ENCODE measurements at places on chromosomes 2 and 18.

GRCh38 chr18:3129053-3129864 lies 90.5 kb downstream of the MYOM1 start:
- DNase-seq: peak; percentile 63

DNA sequence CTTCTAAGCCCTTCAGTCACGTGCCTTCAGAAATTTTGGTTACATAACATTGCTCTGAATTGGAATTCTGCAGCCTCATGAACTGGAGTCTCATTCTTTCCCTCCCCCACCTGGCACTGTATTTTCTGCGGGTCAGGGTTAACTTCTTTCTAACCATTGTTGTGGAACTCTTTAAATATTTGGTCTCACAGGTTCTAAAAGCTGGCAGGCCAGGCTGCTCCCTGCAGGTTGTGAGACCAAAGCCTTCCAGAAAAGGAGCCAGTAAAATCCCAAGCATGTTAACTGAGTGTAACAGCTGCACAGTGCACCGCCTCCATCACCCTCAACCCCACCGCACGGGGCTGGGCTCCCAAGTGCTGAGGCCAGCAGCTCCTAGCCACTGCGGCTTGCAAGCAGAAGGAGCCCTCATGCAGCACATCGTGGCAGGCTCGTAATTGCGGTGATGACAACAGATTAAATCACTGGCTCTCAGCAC lies 174.1 kb upstream of the ALPP start:
- no peak for DNase-seq

DNA sequence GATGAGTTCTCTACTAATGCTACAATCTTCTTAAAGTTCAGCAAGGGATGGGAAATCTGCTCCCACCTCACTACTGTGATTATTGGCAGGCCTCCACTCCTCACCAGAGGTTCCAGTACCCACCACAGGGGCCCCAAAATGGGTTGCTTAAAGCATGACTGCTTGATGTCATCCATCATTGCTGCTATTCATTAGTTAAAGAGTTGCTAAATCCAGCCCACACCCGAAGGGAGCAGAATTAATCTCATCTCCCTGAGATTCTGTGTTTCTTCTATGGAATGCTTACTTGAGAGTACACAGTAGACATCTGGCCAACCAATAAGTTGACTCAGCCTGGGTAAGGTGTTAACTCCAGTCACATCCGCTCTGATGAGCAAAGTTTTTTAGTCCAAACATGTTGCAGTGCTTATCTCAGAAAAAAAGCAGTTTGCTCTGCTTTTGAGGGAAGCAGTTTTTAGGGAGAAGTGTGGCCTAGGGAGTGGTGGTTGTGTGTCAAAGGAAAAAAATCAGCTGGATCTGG lies 690.2 kb upstream of the POU3F3 start:
- no peak for DNase-seq

- DNase-seq: no peak
Observed at GRCh38 chr2:148764815-148765214, 110.2 kb upstream of the KIF5C start.

DNA sequence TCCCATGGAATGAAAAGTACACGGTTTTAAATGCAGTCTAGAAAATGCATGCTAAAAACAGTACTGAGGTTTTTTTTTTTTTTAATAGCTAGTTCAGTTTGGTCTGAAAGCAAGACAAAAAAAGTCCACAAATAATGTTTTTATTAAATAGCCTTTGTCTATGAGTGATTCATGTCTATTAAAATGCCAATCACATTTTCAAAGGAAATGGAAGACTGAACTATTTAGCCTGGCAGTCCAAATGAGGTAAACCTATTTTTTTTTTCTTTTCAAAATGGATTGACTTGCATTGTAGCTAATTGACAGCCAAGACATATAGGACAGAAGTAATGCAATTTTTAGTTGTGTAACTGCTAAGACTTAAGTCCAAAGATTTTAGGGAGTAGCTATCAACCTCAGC lies 90.3 kb downstream of the LRP1B start:
- DNase-seq: no peak

DNA sequence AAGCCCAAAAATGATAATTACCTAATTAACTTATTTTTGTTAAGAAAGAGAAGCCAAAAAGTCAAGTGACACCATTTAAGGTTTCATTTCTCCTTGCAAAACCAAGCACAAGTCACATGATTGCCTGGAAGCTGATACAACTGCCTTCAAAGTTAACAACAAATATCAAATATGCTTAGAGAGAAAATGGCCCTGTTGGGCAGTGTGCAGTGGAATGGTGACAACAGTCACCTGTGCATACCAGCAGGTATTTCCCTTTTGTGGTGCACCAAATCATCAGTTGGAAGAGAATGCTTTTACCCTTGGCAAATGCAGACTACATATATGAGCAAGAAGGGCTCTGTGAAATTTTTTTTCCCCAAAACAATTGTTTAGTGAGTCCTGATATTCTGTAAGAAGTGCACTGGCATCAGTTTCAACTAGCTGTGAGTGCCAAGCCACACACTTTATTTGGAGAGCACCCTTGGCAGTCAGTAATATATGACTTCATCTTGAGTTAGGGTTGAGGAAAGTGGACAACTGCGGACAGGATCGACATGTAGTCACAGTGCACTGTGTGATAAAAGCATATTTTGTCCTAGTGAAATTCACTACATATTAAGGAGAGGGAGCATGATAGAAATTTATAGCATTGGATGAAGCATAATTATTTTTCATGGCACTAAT lies 74.9 kb upstream of the DOCK10 start:
- no peak for DNase-seq

GRCh38 chr2:140862181-140862580 lies 1268.6 kb downstream of the LRP1B start:
- DNase-seq: no peak

- no peak for DNase-seq
Observed at GRCh38 chr18:12851716-12852115, 32.3 kb downstream of the PTPN2 start.

- DNase-seq: no peak
Observed at GRCh38 chr18:49212819-49213218, 247.6 kb downstream of the DYM start.

GRCh38 chr2:28354920-28355520 lies 37.6 kb upstream of the FOSL2 start:
- DNase-seq: no peak

DNA sequence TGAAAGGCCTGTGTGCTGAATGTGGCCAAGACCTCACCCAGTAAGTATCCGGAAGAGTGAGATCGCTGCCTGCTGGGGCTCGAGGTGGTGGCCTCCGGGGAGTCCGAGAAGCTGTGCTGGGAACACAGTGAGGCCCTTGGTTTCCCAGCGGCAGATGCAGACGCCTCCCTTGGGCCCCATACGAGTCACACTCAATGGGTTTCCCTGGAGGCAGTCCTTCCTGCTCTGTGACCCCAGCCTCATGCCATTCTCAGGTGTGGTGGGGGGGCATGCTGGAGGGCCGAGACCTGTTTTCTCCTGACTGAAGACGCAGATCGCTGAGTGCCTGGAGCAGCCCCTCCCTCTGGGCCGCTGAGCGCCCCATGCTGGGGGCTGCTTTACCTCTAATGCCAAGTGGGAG lies 15.7 kb downstream of the CTDP1 start:
- no peak for DNase-seq

GRCh38 chr2:45545943-45546342 lies 65.1 kb downstream of the SRBD1 start:
- no peak for DNase-seq

DNA sequence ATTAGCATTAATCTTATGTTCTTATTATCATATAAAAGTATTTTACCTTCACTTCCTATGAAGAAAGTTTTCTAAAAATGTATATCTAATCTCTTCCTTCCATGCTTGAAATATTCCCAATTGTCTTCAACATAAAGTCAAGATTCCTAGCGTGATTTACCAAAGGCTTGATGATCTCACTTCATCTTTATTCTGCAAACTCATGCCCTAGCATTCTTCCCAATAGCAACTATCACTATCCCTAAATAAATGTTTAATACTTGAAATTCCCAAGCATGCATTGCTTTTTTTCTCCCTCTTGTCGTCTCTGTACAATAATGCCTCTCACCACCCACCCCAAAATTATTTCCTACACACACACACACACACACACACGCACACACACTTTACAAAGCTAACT lies 125.8 kb downstream of the VWC2L start:
- DNase-seq: no peak

- no peak for DNase-seq
Observed at GRCh38 chr18:23498117-23498516, 5.2 kb upstream of the RMC1 start.

- DNase-seq: no peak
Observed at GRCh38 chr2:156800065-156800653, 364.0 kb downstream of the GPD2 start.

- no peak for DNase-seq
Observed at GRCh38 chr2:42562474-42563144, 5.8 kb upstream of the MTA3 start.

- DNase-seq: no peak
Observed at GRCh38 chr2:179592167-179592936, 269.1 kb downstream of the ZNF385B start.

DNA sequence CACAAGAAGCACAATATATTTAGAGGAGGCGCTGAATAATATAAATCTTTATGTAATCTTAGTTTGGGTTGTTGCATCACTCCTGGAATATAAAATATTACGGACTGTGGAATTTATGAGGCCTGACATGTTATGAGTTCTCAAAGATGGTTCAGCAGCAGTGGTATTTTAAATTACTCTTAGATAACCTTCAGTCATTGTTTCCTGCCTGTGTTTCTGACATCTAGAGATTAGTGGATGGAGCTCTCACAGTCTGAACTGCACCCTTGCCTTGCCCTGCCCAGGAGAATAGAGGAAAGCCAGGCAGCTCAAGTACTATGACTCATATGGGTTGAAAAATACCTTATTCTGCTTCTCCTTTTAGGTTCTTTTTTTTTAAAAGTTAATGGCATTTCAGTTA lies 70.0 kb downstream of the ACSL3 start:
- DNase-seq: no peak

- no peak for DNase-seq
Observed at GRCh38 chr2:198591586-198591985, 787.2 kb downstream of the PLCL1 start.

GRCh38 chr2:68710336-68710735 lies 24.3 kb upstream of the ARHGAP25 start:
- DNase-seq: no peak

DNA sequence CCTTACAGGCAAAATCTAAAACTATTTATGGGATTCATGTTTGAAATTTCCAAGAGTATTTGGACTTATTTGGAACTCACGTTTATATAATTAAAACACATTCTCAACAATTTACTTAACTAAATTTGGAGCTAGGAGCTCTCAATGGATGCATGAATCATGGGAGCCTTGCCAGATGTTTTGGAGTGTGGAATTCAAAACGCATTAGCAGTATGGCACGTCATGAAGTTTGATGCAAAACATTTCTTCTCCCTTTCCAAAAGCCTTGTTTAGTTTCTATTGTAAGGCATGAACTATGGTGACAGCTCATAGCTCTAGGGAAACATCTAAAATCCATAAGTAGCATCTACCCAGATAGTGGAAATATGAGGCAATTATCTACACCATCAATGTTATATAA lies 701.6 kb downstream of the SATB2 start:
- no peak for DNase-seq

DNA sequence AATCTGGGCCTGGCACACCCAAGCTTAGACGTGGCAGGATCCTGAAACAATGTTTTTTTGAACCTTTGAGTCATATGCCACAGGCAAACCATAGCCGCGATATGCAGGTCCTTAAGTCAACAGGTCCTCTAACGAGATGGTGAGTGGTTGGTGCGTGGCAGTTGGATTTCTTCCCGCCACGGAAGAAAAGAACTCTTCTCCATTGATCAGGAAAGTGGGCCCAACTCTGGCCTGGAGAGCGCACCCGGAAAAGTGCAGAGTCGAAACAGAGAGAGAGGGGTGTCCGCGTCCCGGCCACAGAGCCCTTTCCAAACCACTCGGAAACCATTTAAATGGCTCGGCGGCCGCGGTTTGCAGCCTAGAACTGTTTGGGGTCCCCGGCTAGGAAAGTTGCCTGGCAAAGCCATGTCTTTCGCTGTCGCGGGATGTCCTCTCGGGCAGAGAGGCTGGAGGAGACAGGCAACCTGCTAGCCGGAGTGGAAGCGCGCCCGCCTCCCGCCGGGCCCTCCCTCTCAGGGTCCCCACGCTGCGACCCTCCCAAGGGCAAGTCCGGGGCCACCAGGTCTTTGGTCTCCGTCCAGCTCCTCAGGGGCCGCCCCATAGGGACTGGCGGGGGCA lies 777 bp downstream of the GALNT3 start:
- DNase-seq: no peak

GRCh38 chr2:117074756-117075155 lies 739.7 kb upstream of the DDX18 start:
- no peak for DNase-seq

- DNase-seq: no peak
Observed at GRCh38 chr18:50629148-50629631, 69.3 kb downstream of the MAPK4 start.

GRCh38 chr18:75475228-75475627 lies 47.7 kb upstream of the SMIM21 start:
- DNase-seq: no peak
